Stimulated activated CD4-positive, alpha-beta T cell treated with anti-CD3 and anti-CD28 coated beads, Interleukin-12 subunit alpha, Interleukin-12 subunit beta, amount 100 ng/mL, for 48 hours (primary cell): ENCODE measurements at places on chromosomes 12 and 14.
A peak's percentile ranks its signal among the peaks of the same experiment; 100 is the strongest.

DNA sequence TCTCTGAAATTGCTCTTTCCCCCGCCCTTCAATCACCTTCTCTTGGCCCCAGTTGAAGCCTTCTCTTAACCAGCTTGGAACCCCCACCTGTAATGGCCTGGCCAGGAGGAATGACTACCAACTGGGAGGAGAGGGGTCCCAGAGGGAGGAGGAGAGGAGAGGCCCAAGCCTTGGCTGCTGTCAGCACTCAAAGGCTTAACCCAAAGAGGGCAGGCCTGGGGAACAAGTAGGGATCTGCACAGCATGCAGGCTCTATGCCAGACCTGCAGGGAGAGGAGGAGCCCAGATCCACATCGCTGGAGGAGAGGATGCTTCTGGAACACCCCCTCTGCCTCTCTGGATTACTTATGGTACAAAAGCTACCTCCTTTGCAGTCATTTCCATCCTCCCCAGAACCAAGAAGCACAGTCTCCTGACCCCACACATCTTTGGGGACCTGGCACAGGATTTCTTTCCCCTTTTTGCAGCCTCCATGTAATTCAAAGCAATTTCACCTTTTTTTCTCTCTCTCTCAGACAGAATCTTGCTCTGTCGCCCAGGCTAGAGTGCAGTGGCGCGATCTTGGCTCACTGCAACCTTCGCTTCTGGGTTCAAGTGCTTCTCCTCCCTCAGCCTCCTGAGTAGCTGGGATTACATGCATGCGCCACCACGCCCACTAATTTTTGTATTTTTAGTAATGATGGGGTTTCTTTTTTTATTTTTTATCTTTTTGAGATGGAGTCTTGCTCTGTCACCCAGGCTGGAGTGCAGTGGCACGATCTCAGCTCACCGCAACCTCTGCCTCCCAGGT lies 6.2 kb downstream of the RARG start:
- no peak for DNase-seq

DNA sequence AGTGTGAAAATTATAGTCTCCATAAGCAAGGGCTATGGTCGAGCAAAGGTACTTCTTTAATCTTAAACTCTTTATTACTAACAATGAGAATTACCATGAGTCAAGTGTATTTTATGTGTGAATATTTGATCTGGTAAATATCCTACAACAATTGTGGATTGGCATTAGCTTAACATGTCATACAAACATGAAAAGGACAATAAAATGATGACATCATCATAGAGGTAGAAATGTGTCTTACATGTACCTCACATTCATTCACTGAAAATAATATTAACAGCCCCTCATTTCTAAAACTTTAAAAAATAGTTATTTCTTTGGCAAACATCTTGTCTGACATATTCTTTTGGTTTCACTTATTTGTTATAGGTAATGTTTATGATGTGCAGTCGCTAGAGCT lies 355.0 kb downstream of the NAV3 start:
- DNase-seq, result no peak

- DNase-seq, result no peak
Measured at GRCh38 chr12:87201598-87201997, 827.6 kb downstream of the C12orf50 start.

- no peak for DNase-seq
Measured at GRCh38 chr14:47044841-47045240, 393.3 kb upstream of the RPL10L start.

- DNase-seq, result no peak
Measured at GRCh38 chr14:98203421-98203820, 1068.6 kb downstream of the BCL11B start.

DNA sequence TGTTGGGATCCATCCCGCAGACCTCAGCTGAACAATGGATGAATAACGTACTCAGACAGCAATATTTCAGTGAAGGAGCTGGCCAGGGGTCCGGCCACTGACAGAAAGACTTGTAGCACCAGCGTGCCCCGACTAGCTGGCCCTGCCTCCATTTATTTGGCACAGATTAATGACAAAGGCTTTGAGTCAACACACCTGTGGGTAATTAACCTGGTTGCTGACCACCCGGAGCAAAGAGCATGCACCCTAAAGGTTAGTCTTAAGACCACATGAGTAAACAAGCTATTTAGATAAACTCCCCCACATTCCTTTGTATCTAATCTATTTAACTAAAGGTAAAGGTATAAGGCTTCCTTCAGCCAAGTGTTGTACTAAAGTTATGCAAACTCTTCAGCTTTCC lies 868.6 kb downstream of the LRFN5 start:
- no peak for DNase-seq

DNA sequence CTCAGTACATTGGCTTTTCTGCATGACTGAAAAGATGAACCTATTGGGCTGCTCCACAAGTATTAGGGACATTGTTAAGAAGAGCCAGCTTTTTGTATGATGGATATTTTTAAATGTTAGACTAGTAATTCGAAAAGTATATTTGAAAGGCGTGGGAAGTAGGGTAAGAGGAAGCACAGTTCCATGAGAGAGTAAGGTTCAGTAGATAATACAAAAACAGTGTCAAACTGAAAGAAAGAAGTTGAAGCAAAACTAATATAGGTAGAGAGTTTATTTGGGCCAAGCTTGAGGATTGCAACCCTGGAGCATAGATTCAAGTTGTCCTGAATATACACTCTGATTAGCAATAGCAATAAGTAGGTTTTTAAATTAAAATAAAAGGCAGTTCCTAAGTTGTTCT lies 193.9 kb downstream of the RASSF9 start:
- DNase-seq, result no peak

- DNase-seq, result peak; percentile 66
Measured at GRCh38 chr12:107320033-107320928, 226.9 kb upstream of the CRY1 start.

- DNase-seq, result no peak
Measured at GRCh38 chr12:84919271-84919670, 6.7 kb upstream of the SLC6A15 start.

- no peak for DNase-seq
Measured at GRCh38 chr14:68216957-68217356, 397.4 kb downstream of the RAD51B start.

DNA sequence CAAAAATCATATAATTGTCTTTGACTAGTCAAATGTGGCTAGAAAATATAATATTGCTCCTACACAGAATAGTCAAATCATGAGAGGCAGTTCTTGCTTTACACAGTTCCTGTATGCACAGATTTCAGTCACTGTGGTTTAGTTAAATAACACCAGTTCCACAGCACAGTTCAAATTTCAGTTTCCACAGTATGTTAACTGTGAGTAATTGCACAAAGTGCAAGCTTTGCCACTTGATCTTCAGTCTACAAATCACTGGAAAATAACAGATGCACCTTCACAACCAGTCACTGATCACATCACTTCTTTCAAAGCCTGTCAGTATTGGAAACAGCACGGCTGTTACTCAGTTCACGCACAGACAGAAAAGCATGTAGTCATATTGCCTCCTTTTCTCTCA lies 38.7 kb downstream of the KCNH5 start:
- DNase-seq, result no peak

DNA sequence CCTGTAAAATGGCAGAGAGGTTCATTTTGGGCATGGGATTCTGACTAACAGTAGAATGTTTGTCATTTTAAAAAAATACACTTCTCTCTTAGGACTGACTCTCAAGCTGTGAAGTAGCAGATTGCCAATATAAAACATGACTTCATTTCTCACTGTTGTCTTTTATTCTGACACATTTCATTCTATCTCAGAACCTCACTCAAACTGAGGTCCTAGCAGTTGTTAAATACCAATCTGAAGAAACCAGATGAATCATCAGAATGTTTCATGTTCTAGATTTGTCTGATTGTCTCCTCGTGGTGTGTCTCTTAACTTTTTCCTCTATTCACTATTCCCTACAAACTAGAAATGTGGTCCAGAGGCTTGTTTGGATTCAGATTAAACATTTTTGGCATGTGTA lies 276.5 kb upstream of the NPAS3 start:
- no peak for DNase-seq
